ENCODE measurements at places on chromosomes 4 and X. TPM values are rescaled to one million over a fixed set of nuclear protein-coding genes. Genes with fewer than 3 reads are reported as not detected.

CRLF2 gene
- not detected for total RNA-seq

MAGEA9B gene
- not detected for total RNA-seq

CXorf65 gene
- not detected for total RNA-seq

CXCL5 gene
- 0.64 TPM for total RNA-seq

C4orf50 gene
- not detected for total RNA-seq

PCDH11X gene
- total RNA-seq: under 0.01 TPM

CPLX1 gene
- total RNA-seq: not detected

PHKA1 gene
- total RNA-seq: 12.8 TPM

STAP1 gene
- total RNA-seq: not detected

SMIM31 gene
- total RNA-seq: not detected
